ENCODE measurements at places on chromosomes 5 and 9.
A peak's percentile ranks its signal among the peaks of the same experiment; 100 is the strongest.

GRCh38 chr5:41270423-41271251 lies 57.3 kb upstream of the C6 start:
- H3K4me3 ChIP-seq = no peak overlapping the region
- H3K27me3 ChIP-seq = no peaks in the 10 kb centered on the region
- H3K36me3 ChIP-seq = no peaks in the 10 kb centered on the region
- H3K4me1 ChIP-seq = no peaks in the 10 kb centered on the region
- DNase-seq = no peak

- H3K27ac ChIP-seq = peak overlapping the region; percentile 92
- no peaks in the 10 kb centered on the region for H3K27me3 ChIP-seq
- peak overlapping the region; percentile 76 for H3K4me3 ChIP-seq
These were observed 78.9 kb upstream of the RPS23 start for GRCh38 chr5:82356808-82357671.

DNA sequence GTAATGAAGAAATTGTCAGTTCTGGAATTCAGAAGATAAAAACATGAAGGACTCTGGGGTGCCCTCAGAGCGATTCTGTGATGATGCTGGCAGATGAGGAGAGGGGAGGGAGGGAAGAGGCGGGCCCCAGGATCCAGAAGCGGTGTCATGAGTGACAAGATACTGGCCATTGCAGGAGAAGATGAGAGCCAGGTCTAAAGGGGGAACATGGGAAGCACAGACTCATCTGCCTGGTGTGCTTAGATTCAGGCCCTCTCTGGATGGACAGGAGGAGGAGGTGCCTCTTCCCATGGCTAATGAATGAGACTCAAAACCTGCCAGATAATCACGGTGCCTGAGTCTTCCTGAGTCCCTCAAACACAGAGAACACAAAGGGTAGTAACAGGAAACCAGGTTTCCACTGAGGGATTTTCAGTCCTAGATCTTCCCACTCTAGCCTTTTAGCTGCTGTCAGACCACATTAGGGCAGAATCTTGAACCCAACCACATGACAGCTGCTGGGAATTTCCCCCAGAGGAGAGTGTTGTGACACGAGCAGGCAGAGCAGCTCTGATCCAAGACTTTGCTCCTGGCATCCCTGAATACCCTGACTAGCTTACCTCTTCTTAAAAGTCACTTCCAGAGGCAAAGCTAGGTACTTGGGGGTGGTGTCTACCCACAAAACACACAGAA lies 28.2 kb upstream of the HSPA9 start:
- H3K27ac ChIP-seq = no peak overlapping the region
- no peak overlapping the region for H3K4me3 ChIP-seq
- peaks cover 25% of the 10 kb centered on the region for H3K27me3 ChIP-seq
- H3K4me1 ChIP-seq = no peaks in the 10 kb centered on the region
- H3K36me3 ChIP-seq = no peaks in the 10 kb centered on the region
- DNase-seq = peak; percentile 41

DNA sequence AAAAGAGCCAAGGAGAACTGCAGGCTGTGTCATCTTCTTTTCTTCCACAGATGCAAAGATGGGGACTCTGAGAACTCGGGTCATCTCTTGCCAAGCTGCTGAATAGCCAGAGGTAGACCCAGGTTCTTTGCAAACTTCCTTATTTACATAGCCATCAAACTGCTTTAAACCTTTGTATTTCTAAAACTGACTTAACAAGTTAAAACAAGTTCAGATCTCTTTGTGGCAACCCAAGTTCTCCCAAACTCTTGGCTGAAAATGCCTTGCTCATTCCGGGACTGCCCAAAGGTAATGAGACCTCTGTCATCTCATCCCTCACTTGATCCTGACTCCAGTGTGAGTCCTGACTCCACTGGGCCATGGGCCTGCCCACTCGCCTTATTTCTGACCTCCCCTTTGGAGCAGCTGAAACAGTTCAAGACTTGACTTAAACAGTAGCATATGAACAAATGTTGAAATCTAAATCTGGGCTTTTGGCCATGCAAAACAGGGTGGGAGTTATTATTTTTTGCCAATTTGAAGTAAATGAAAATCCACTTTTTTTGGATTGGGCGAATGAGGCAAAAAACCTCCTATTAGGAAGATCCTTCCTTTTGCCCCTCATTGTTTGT lies 50.6 kb downstream of the FBXL7 start:
- H3K27me3 ChIP-seq = no peaks in the 10 kb centered on the region
- H3K4me3 ChIP-seq = no peak overlapping the region
- no peak for DNase-seq
- H3K36me3 ChIP-seq = no peaks in the 10 kb centered on the region
- no peaks in the 10 kb centered on the region for H3K4me1 ChIP-seq

GRCh38 chr9:94923326-94924089 lies 197.0 kb downstream of the AOPEP start:
- no peak overlapping the region for H3K27ac ChIP-seq
- H3K4me1 ChIP-seq = no peaks in the 10 kb centered on the region
- no peak for DNase-seq
- H3K4me3 ChIP-seq = no peak overlapping the region
- H3K36me3 ChIP-seq = no peaks in the 10 kb centered on the region

DNA sequence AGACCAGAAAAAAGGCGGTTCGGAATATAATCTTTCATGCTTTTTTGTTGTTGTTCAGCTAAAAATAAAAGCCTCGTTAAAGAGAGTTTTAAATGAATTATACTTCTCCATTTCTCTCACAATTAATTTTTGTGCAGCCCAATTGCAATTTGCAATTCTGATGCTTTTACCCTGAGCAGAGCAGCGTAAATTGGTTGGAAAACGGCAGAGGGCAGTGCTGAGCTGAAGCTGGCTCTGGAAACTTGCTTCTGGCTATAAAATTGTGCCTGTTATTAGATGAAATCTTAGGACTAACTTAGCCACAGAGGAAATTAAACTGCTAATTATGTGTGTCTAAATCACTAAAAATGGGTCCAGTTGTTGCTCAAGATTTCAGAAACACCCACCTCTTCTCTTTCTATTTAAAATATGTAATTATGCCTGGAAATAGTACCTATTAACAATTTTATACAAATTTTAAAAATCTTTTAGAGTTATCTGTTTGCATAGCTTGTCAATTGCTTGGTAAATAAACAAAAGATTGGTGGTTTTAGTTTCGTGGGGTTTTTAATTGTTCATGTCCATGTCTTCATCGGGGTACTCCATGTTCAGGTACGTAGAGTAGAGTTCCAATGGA lies 441.8 kb upstream of the TLE4 start:
- H3K27ac ChIP-seq = no peak overlapping the region
- no peaks in the 10 kb centered on the region for H3K36me3 ChIP-seq
- H3K27me3 ChIP-seq = no peaks in the 10 kb centered on the region
- no peak overlapping the region for H3K4me3 ChIP-seq
- DNase-seq = no peak

DNA sequence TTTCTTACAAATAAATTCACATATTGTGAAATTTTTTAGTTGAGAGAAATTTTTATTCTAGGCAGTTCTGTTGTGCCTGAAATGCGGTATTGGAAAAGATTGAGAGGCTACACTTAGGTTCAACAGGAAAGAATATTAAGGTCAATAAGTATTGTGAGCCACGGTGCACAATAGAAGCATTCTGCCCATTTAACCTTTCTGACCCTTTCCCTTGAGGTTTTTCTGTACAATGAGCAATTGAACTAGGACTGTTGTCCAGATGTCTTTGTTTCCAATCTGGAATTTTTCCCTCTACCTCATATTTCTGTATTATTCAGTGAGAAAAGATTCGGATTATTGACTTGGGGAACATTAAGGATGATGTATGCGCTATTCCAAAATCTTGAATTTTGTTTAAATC lies 205.2 kb downstream of the NR3C1 start:
- H3K27me3 ChIP-seq = no peaks in the 10 kb centered on the region
- H3K27ac ChIP-seq = no peak overlapping the region
- H3K4me1 ChIP-seq = peaks cover 7% of the 10 kb centered on the region
- no peak for DNase-seq
- H3K36me3 ChIP-seq = peaks cover 14% of the 10 kb centered on the region

DNA sequence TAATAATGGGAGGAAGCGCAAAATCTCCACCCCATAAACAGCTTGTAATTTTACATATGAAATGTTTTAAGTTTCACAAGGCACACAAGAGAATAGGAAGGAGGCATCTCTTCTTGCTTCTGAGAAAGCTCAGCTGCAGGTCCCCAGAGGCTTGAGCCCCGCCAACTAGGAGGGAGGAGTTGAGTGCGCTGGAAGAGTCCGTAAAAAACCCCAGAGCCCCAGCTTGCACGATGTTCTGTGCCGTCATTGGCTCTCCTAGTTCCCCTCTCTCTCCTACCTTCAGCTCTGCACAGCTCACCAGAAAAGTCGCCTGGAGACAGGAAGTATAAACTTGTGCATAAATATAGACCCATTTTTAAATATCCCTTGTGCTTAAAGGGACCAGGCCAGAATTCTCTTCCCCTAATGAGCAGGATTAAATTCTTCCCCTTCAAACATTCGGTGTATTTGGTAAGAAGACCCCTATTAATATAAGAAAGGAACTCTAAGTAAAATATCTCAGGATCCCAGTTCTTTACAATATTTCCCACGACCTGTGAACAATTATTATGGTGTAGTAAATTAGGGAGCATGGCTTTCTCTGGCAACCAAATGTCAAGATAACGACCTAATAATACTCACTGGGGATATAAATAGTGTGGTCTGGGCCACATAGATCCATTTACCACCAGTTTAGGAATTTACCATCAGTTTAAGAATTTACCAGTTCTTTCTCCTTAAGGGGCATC lies 13.7 kb downstream of the GLRX start:
- H3K4me1 ChIP-seq = peaks cover 55% of the 10 kb centered on the region
- H3K4me3 ChIP-seq = peak overlapping the region; percentile 66
- peaks cover 27% of the 10 kb centered on the region for H3K36me3 ChIP-seq
- no peaks in the 10 kb centered on the region for H3K27me3 ChIP-seq

DNA sequence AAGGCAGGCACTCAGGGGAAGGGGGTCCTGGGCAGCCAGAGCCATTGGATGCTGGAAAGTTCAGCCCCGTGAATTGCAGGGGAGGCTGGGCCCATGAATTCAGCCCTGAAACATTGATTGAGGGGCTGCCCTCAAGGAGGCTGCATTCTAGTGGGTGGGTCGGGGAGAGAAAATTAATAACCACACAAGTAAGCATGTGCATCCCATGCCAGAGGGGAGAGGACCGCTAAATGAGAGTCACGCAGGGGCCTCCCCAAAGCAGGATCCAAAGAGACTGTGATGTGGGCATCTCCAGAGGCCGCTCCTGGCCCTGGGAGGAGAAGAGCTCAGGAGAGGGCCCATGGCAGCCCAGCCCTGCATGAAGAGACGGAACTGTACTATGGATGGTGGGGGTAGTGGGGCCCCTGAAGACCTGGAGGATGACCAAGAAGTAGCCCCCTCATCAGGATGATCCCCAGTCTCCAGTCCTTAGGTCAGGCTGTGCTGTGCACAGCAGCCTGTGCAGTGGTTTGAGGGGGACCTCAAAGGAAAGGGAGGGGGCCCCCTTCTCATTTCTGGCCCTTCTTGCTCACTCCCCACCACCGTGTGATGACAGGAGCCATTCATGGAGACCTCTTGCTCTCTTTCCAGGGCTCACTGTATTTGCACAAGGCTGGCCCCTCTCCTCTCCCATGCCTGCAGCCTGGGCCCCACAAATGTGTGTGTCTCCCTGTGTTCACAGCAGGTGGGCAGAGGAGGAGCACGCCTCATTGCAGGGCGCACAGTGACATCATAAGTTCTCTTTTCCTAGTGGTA lies 233.6 kb upstream of the IRX1 start:
- no peaks in the 10 kb centered on the region for H3K4me1 ChIP-seq
- no peak overlapping the region for H3K4me3 ChIP-seq
- H3K36me3 ChIP-seq = no peaks in the 10 kb centered on the region
- no peak for DNase-seq

DNA sequence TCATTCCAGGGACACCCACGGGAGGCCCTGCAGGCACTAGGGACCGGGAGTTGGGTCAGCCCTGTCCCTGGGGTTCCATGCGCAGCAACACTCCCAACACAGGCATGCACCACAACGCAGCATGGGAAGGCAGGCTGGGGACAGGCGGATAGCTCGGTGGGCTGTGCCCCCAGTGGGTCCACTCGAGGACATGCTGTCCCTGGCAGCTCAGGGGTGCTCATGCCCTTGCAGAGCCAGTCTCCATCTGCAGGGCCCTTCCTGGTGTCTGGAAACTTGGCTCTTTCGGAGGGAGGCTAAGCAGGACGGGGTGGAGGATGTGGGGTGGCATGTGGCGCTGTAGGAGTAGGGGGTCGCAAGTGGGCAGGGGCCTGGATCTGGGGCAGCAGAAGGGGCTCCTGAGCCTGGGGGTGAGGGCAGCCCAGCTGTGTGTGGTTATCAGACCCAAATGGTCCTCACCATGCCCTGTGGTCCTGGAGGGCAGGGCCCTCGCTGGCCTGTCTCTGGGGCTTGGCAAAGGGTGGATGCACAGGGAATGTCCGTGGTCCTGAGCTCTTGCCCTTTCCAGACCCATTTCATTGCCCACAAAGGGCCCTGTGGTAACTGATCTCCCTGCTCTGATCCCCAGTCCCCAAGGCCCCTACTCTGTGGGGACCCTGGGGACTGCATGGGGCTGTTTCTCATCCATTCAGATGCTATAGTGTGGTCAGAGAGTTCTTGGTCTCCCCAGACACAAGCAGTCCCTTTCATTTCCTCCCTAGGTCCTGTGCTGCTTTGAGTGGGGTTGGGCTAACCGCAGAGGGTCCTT lies 90.3 kb upstream of the PHYKPL start:
- H3K4me1 ChIP-seq = no peaks in the 10 kb centered on the region
- no peak for DNase-seq
- H3K27ac ChIP-seq = no peak overlapping the region
- H3K4me3 ChIP-seq = no peak overlapping the region

DNA sequence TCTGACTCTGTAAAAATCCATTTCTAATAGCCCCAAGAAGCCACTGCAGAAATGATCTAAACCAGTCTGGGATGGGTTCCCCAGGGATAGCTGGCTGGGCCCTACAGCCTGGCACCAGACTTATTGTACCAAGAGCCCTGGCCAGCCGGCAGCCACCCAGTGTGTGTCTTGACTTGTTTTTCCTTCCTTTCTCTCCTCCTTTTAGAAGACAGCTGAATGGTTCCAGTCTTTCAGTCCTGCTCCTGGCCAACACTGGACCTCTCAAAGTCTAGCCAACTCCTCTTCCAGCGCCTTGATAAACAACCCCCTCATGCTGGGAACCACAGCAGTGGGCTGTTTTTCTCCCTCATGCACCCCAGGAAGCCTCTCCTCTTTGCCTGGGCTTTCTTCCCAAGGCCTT lies 34.1 kb downstream of the ATOX1 start:
- no peak for DNase-seq
- peaks cover 3% of the 10 kb centered on the region for H3K4me1 ChIP-seq
- H3K27me3 ChIP-seq = no peaks in the 10 kb centered on the region
- peaks cover 3% of the 10 kb centered on the region for H3K36me3 ChIP-seq
- H3K4me3 ChIP-seq = no peak overlapping the region

- H3K4me3 ChIP-seq = peak overlapping the region; percentile 90
- H3K36me3 ChIP-seq = peaks cover 1% of the 10 kb centered on the region
- no peak overlapping the region for H3K27ac ChIP-seq
- peak; percentile 8 for DNase-seq
- peaks cover 31% of the 10 kb centered on the region for H3K4me1 ChIP-seq
These were observed 2.0 kb downstream of the CTNNAL1 start for GRCh38 chr9:109011231-109011671.

DNA sequence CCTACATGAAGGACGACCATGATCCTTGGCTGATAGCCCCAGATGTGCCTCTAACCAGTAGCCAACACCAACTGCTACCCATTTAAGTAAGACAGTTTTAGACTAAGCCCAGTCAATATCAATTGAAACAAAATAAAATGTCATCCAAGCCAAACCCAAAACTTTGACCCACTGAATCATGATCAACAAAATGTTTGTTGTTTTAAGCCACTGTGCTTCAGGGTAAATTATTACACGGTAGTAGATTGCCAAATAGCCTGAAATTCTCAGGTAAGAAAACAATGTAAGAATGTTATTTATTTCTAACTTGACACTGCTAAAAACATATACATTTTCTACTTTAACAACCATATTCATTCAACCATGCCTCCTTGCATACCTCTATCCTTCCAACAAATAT lies 105.5 kb upstream of the PAPPA start:
- H3K4me1 ChIP-seq = no peaks in the 10 kb centered on the region
- H3K36me3 ChIP-seq = no peaks in the 10 kb centered on the region

Data from T-helper 2 cell treated with Interferon-gamma antibody and Interleukin-4, amounts not matched to agents 5 μg/mL and 100 μg/mL, for 36 hours (primary cell).